MCF 10A (cell line): ENCODE measurements at places on chromosomes 4 and X. TPM values are rescaled to one million over a fixed set of nuclear protein-coding genes. Genes with fewer than 3 reads are reported as not detected.

- no peak overlapping the region for H3K27ac ChIP-seq
- no peak for DNase-seq
- H3K4me3 ChIP-seq = no peak overlapping the region
- no peaks in the 10 kb centered on the region for H3K27me3 ChIP-seq
- H3K36me3 ChIP-seq = no peaks in the 10 kb centered on the region
Observed at GRCh38 chr4:21454201-21454600, 494.4 kb downstream of the KCNIP4 start.

Gene SMIM31
- total RNA-seq = not detected in 2 replicates

GRCh38 chr4:111283066-111283677, 660.3 kb upstream of the PITX2 start:
- no peaks in the 10 kb centered on the region for H3K4me1 ChIP-seq
- peak; percentile 77 for DNase-seq
- no peak overlapping the region for H3K4me3 ChIP-seq
- H3K27ac ChIP-seq = no peak overlapping the region

DNA sequence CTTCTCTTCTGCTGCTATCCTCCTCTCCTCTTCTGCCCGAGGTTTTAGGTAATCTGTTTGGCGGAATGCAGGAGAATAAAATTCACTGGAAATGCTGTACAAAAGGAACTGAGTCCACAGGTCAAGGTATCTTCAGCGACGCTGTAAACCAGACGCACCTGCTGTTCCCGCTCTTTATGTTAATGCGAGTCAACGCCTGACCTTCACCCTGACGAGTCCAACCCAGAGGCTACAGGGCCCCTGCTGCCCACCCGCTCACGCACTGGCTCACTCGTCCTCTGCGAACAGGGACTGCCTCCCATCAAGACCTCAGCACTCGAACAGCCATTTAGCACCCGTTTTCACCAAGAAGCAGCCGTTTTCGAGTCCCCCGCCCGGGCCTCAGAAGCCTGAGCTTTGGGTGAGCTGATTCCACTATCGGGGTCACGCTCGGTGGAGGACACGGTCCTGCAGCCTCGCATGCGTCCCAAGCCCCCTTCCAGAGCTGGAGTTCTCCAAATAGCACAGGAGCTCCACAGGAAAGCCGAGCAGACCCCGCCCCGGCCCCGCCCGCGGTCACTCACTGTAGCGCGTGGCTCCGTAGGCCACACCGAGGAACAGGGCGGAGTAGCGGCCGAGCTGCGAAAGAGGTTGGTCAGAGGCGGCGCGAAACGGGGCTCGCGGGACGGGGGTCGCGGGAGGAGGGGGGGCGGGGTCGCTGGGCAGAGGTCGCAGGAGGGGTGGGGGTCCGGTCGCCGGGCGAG, 556 bp downstream of the ATP5ME start:
- peaks cover 14% of the 10 kb centered on the region for H3K4me1 ChIP-seq
- DNase-seq = no peak
- H3K36me3 ChIP-seq = peaks cover 46% of the 10 kb centered on the region

DNA sequence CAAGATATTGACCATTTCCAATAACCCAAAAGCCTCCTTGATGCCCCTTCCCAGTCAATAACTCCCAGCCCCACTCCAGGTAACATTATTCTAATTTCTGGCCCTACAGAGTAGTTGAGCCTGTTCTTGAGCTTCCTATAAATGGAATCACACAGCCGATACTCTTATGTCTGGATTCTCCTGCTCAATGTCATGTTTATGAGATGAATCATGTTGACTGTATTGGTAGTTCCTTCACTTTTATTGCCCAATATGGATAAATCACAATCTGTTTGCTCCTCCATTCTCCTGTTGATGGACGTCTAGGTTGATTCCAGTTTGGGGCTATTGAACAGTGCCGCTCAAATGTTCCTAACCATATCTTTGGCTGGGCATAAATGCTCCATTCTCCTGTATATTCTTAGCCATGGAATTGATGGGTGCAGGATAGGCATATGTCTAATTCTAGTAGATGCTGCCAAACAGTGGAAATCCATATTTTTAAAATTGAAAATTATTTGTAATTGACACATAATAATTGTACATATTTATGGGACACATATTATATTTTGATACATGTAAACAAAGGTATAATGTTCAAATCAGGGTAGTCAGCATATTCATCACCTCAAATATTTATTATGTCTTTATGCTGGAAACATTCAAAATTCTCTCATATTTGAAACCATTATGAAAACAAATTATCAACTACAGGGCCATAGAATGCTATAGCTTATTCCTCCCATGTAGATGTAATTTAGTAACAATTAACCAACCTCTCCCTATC, 40.5 kb upstream of the SLC2A9 start:
- H3K27me3 ChIP-seq = no peaks in the 10 kb centered on the region
- no peaks in the 10 kb centered on the region for H3K4me1 ChIP-seq
- H3K4me3 ChIP-seq = no peak overlapping the region
- peak; percentile 30 for DNase-seq
